ENCODE measurements at places on chromosomes 7 and 10.

DNA sequence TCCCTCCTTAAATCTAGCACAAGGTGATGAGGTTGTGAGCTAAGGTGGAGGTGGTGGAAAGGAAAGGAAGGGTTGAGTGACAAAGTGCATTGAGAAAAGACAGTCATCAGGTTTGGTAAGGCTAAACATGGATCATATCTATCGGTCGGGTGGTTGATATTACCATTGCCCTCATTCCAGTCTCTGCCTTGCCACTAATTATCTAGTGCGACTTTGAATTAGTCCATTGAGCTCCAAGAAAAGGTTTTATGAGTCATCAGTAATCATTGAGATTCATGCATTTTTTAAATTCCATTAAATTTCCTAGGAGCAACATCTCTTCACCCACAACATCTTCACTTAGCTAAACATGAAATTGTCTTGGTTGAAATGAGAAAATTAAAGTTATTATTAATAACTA is 68.9 kb upstream of the FRMD4A start:
- DNase-seq, result no peak

DNA sequence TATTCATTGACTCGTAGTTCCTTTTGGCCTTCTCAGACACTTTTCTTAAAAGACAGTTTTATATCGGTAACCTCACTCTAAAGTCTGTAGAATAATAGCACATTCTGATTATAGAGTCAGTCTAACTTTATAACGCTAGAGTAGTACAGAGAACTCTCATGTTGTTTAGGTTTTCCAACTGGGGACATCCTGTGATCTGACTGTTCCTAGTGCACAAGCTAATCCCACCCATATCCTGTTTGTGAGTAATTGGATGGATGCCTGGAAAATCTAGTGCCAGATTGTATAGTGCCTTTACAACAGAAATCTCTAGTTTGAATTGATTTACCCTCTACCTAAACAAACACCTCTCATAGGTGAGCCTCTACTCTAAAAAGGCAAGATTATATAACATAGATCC is 107.4 kb downstream of the ZEB1 start:
- DNase-seq, result no peak

GRCh38 chr10:71193516-71193915 is 18.9 kb upstream of the UNC5B start:
- no peak for DNase-seq

GRCh38 chr10:119227825-119228224 is 20.5 kb downstream of the GRK5 start:
- DNase-seq, result no peak

GRCh38 chr7:101731502-101732084 is 85.8 kb upstream of the CUX1 start:
- no peak for DNase-seq

DNA sequence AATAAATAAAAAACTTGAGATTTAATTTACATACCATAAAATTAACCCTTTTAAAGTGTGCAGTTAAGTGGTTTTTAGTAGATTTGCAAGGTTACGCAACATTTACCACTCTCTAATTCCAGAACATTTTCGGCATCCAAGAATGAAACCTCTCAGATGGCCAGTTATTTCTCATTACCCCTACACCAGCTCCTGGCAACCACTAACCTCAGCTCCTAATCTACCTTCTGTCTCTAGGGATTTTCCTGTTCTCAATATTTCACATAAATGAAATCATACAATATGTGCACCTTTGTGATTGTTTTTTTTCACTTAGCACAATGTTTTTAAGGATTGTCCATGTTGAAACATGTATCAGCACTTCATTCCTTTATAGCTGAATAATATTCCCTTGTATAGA is 45.1 kb downstream of the INPP5F start:
- DNase-seq, result no peak

DNA sequence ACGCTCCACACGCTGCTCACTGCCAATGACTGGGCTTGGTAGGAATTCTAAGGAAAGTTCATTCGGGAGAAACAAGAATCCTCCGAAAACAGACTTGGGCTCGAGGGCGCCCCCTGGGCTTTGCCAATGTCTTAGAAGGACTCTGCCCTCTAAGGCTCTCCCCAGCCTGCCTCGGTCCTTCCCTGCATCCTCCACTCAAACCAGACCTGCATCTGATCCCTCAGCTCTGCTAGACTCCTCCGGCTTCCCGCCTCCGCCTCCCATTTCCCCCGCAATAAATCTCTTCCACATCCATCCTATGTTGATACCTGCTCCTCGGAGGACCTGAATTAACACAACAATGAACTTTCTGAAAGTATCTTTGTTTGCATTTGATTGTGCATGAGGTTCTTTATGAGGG is 177.6 kb downstream of the PLPP4 start:
- DNase-seq, result no peak

DNA sequence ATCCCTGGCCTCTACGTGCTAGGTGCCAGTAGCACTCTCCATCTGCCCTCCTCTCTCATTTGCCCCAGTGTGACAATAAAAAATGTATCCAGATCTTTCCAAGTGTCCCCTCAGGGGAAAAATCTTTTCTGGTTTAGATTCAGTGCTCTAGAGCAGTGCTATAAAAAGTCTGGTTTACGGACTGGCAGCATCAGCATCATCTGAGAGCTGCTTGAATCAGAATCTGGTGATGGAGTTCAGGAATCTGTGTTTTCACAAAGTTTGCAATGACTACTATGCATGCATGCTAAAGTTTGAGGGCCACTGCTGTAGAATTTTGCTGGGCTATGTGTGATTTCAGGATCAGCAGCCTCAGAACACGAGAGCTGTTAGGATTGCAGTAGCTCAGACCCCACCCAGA is 356.5 kb downstream of the PHF14 start:
- DNase-seq, result no peak

DNA sequence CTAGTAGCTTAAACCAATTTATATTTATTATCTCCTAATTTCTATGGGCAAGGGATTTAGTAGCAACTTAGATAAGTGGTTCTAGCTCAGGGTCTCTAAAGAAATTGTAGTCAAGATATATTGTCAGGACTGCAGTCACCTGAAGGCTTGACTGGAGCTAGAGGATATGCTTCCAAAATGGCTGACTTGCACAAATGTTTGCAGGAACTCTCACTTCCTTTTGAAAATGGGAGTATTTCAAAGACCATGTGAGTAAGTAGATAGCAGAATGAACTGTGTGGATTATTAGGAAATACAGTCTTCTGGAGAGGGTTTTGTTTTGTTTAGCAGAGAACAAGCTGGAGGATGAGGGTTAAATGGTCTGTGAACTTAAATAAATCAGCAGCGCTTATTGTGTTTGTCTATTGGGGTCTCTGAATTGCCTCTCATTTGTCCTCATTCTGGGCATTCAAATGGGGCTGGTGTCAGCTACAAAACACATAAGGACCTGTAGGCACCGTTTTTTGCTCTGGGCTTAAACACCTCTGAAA is 524.6 kb downstream of the LRMDA start:
- no peak for DNase-seq

- no peak for DNase-seq
These were observed 5.7 kb downstream of the FAM53B start for GRCh38 chr10:124738441-124738840.

DNA sequence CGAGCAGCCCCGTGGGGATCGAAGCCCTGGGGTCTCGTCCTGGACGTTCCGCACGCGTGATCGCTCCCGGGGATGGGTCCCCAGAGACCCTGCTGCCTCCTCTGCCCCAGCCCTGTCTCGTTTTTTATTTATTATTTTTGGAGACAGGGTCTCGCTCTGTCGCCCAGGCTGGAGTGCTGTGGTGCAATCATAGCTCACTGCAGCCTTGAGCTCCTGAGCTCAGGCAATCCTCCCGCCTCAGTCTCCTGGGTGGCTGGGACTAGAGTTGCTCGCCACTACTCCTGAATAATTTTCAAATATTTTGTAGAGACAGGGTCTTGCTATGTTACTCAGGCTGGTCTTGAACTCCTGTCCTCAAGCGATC is 319 bp upstream of the STX1A start:
- no peak for DNase-seq

- no peak for DNase-seq
These were observed 23.8 kb upstream of the AOAH start for GRCh38 chr7:36748017-36748487.

DNA sequence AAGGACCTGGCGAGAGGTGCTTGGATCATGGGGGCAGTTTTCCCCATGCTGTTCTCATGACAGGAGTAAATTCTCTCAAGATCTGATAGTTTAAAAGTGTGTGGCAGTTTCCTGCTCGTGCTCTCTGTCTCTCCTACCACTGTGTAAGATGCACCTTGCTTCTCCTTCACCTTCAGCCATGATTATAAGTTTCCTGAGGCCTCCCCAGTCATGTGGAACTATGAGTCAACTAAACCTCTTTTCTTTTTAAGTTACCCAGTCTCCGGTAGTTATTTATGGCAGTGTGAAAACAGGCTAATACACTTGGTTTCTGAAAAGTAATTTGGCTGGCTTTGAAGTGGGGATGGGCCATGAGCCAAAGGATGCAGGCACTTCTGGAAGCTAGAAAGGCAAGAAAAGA is 268.0 kb upstream of the KAT6B start:
- no peak for DNase-seq

GRCh38 chr7:27250557-27251070 is 8.0 kb downstream of the EVX1 start:
- no peak for DNase-seq

GRCh38 chr10:13276749-13277365 is 23.0 kb downstream of the PHYH start:
- no peak for DNase-seq

DNA sequence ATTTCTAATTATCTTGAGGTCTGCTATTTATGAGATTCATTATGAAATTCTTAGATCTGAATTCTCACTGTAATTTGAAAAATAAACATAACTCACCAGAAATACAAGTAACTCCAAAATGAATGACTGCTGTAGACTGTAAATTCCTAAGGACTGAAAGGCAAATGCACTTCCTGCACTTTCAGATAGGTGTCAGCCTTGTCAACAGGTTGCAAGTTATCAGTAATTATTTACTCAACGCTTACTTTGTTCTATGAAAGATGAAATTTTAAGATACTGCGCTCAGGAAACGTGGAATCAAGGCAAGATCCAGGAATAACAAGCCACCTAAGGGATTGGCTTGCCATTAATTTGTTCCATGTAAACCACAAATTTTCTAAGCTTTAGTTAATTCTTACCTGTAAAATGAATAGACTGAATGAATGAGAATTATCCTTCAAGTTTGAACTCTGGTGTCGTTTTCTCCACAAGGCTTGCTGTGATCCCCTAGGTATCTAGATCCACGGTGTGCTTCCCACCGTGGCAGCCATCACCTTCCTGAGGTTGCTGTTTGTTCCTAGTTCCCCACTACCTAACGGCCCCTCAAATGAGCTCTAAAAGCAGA is 12.6 kb downstream of the DHX32 start:
- DNase-seq, result peak; percentile 10

DNA sequence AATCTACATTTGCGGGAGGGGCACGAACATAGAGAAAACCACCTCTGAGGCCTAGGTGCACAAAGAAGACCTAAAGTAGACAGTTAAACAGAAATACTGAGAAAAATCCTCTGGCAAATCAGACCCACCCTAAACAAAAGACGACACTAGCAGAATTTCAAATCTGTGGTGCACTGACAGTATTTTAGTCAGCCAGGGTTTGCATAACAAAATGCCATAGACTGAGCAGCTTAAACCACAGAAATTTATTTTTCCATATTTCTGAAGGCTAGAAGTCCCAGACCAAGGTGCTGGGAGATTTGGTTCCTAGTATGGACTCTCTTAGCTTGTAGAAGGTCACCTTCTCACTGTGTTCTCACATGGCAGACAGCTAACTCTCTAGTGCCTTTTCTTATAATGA is 26.3 kb downstream of the IPMK start:
- no peak for DNase-seq

- no peak for DNase-seq
These were observed 555.2 kb downstream of the REEP3 start for GRCh38 chr10:64076322-64076940.

DNA sequence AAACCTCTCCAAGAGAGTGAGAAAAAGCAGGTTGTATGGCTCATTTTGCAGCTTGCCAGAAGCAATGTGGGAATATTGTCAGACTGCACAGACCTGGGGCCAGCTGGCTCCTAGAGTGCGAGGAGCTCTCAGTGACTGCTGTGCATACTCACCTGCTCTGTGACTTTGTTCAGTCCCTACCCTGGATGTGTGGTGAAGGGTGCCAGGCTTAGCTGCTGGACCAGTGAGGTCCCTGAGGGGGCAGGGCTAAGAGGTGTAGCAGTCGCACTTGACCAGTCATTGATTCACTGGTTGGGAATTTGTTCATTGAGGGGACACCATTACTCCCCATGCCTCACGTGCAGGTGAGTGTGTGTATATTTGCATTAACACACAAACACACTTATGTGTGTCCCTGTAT is 60.1 kb downstream of the IKZF1 start:
- no peak for DNase-seq

DNA sequence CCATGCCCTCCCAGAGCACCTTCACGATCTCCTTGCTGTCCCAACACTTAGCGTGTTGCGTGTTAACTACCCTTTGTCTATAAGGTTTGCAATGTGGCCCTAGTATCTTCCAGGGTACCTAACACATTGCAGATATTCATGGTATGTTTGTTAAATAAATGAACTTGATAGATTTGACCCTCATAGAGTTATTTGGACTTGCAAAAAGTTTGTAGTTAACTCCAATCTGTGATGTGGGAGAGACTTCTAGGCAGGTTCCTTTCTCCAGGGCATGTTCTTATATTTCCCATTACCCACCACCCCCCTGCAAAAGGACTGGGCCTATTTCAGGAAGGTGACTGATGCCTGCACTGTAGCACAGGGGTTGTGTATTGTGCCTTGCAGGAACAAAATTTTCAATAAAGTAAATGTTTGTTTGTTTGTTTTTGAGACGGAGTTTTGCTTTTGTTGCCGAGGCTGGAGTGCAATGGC is 612 bp downstream of the HILPDA start:
- no peak for DNase-seq

DNA sequence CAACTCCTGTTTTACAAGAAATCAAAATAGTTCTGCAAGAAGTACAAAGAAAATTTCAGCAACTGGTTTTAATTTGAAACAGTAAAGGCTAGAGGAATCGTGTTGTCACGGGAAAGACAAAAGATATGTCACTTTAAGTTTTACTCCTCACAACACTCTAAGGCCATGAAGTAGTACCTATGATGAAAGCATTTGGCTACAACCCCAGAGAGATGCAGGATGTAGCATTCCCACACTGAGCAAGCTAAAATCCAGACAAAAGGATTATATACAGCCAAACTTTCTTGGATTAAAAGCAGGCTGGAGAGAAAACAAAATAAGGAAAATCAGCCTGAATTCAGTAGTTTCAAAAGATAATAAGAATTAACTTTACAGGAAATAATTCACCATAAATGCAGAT is 245.5 kb upstream of the STEAP1 start:
- no peak for DNase-seq

GRCh38 chr10:112265745-112266144 is 17.5 kb upstream of the TECTB start:
- no peak for DNase-seq

- DNase-seq, result no peak
These were observed 636.1 kb downstream of the SDK1 start for GRCh38 chr7:3937146-3937545.
